ENCODE measurements at places on chromosomes 5 and 9.

GRCh38 chr9:79657891-79658290, 86.1 kb downstream of the TLE4 start:
- DNase-seq = no peak

DNA sequence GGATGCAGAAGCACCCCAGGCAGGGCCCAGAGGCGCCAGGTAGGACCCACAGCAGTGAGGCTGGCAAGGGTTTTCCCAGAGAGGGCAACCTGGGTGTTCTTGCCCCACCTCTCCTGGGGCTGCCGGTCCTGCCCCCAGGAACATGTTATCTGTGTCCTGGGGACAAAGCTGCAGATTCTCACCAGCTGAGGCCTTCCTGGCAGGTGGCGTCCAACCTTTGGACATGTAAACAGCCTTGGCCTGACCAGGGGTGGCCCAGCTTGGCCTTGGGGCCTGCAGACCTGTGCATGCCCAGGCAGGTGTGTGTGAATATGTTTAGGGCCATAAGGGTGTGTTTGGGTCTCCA, 101.8 kb upstream of the LARP1 start:
- DNase-seq = no peak

DNA sequence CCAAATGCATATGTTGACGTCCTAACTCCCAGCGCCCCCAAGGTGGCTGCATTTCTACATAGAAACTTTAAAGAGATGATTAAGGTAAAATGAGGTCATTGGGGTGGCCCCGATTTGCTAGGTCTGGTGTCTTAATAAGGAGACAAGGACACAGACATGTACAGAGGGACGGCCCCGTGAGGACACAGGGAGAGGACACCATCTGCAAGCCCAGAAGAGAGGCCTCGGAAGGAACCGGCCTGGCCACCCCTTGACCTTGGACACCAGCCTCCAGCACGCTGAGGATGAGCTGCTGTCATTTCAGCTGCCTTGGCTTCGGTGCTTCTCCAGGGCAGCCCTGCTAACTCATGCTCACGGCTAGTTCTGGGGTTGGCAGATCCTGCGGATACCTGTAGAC, 73.2 kb downstream of the MRPL36 start:
- DNase-seq = no peak

- no peak for DNase-seq
Observed at GRCh38 chr5:99058466-99058865, 129.7 kb upstream of the CHD1 start.

DNA sequence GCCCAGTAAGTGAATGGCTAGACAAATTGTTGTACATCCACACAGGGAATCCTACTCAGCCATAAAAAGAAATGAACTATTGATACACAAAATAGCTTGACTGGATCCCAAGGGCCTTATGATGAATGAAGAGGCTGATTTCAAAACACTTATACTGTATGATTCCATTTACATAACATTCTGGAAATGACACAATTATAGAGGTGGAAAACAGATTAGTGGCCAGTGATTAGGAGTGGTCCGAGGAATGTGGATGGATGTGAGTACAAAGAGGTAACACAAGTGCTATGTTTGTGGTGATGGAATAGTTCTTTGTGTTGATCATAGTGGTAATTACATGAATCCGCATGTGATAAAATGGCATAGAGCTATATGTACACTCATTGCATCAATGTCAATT, 4.7 kb upstream of the UBLCP1 start:
- DNase-seq = no peak

Measured in stimulated activated CD4-positive, alpha-beta T cell treated with anti-CD3 and anti-CD28 coated beads, Interleukin-1b, Interleukin-23, amount 100 ng/mL, for 1 hour (primary cell).